ENCODE measurements at places on chromosomes 1 and 21.

- no peak for DNase-seq
These were observed 148.2 kb downstream of the PTPRU start for GRCh38 chr1:29384496-29385015.

- no peak for DNase-seq
These were observed 130.9 kb downstream of the FOXD2 start for GRCh38 chr1:47568763-47569162.

DNA sequence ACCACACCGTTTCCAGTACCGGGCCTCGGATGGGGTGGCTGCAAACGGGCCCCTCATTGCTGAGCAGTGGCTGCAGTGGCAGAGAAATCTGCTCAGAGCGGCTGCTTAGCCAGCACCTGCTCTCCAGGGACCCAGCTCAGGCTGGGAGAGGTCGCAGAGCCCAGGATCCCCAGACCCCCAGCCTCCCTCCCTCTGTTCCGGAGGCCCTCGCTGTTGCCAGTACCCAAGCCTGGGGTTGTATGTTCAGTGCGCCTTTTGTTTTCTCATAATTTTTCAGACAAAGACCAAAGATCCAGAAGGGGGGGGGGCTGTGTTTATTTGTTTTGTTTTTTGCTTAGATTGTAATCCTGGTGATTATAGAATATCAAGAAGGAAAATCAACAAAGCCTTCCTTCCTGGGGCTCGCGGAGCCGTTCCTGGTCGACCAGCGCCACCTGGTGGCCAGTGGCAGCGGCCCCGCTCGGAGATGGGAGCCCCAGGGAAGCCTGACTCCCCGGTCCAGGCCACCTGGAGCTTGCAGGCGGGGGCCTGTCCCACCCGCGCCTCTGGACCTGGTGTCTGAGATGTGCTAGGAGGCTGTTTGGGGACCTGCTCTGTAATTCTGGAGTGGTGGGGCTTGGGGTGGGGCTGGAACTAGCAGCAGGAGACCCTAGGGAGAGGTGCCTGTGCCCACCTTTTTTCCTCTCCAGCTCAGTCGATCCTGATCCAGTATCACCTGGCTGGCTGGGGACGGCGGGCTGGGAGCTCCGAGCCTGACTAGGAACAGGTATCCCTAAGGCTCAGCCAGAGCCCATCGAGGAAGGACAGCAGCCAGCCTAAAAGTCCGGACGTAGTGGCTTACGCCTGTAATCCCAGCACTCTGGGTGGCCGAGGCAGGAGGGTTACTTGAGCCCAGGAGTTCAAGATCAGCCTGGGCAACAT lies 123.9 kb upstream of the VAMP3 start:
- DNase-seq, result peak; percentile 28

DNA sequence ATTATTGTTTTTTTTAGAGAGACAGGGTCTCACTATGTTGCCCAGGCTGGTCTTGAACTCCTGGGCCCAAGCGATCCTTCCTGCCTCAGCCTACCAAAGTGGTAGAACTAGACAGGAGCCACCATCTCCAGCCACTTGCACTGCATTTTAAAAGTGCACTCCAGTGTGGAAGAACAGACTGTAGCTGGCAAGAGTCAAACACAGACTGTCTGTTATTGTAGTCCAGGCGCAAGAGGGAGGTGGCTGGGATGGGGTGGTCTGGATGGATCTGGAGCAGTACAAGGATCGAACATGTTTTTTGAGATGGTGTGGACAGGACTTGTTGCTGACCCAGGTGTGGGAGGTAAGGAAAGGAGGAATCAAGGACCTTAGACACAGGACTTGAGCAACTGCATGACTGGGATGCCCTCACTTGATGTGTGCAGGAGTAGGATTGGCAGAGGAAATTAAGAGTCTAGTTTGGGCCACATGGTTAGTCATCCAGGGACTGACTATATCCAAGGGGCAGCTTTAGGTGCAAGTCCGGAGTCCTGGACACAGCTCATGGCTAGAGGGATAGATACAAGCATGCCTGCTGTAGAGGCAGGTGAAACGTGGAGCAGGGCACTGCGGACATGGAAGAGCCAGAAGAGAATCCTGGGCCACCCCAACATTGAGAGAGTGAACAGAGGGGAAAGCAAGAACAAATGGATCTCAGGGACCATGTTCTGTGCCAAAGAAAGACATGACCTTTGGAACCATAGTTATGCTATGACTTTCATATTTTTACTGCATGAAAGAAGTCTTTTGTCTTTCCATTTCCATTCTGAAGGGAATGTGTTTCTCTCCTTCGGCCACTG lies 42.0 kb downstream of the ELK4 start:
- no peak for DNase-seq

DNA sequence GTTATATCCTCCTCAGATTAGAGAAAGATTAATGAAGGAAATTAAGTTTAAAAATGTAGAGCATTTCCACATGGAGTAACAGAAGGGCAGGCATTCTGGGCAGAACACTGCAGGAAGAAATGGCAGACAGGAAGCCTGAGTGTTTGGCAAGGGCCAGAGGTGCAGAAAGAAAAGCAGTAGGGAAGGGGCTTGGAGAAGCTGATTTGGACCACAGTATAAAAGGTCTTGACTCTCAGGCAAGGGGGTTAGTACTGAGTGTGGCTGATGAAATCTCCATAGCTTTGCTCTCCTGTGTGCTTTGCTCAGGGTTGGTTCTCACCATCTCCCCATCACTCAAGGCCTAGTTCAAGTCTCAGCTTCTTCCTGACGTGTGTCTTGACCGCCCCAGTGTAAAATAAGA lies 80.2 kb downstream of the SLC45A1 start:
- DNase-seq, result no peak

- DNase-seq, result no peak
These were observed 340.4 kb upstream of the VAMP3 start for GRCh38 chr1:7430691-7431090.

GRCh38 chr1:222582099-222582774 lies 7.5 kb downstream of the TAF1A start:
- peak; percentile 26 for DNase-seq

- DNase-seq, result no peak
These were observed 878.5 kb downstream of the USP25 start for GRCh38 chr21:16608209-16608830.

- no peak for DNase-seq
These were observed at the start of gene LDLRAD1 for GRCh38 chr1:54017979-54018378. LDLRAD1 (minus strand) TSS chr1:54018186; CDS start chr1:54018112, 74 bp downstream.

GRCh38 chr1:156754219-156754618 lies 2.7 kb upstream of the HDGF start:
- DNase-seq, result no peak

DNA sequence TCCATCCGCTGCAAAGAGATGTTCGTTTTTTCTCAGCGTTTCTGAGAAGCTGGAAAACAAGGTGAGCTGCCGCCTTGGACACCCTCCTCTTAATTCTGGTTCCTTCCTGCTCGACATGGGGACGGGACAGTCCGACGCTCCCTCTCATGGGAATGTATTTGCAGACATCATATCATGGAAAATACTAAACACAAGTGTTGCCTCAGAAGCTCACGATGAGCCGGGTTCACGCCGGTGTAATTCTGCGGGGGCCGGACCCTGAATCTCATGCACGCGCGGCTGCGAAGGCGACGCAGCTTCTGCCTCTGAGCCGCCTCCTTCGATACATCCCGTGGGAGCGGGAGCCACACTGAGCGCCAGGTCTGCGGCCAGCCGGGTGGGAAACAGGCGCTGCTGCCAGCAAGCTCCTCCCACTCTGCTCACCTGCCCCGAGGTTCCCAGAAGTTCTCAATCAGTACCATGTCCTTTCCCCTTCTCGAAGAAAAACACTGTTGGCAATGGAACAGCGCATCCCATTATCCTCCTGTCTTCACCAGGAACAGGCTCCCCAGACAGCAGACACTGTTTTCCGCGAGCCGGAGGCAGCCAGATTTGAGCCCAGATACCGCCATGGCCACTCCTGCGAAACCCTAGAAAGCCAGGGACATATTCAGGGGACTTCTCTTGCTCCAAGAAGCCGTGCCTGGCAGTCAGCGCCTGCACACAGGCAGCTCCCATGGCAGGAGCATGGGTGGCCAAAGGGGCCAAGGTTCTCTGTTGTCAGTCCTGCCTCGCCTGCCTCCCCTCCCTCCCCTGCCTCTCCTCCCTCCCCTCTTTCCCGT lies 98.0 kb downstream of the WDR4 start:
- DNase-seq, result no peak

GRCh38 chr1:160376525-160377131 lies 9.8 kb downstream of the NHLH1 start:
- DNase-seq, result peak; percentile 29

DNA sequence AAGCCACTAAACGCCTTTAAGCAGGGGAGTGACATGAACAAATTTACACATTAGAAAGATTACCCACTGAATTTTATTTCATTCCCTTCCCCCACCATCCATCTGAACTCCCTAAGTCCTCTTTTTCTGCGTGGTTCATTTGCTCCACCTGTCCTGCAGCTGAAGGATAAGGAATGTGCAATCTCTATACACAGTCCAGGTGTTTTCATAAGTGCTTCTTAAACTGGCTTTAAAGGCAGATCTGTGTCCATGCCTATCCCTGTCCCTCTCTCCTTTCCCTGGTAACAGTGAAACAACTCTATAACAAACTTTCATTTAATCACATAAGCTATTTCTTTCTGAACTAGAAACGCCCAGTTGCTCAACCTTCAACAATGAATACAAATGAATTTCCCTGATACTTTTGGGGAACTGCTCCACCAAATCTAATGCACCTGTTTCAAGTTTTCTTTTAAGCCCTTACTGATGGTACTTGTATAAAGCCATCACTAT lies 8.4 kb downstream of the GSTM3 start:
- DNase-seq, result no peak

- DNase-seq, result no peak
These were observed 48.9 kb upstream of the PTGFR start for GRCh38 chr1:78441921-78442320.

DNA sequence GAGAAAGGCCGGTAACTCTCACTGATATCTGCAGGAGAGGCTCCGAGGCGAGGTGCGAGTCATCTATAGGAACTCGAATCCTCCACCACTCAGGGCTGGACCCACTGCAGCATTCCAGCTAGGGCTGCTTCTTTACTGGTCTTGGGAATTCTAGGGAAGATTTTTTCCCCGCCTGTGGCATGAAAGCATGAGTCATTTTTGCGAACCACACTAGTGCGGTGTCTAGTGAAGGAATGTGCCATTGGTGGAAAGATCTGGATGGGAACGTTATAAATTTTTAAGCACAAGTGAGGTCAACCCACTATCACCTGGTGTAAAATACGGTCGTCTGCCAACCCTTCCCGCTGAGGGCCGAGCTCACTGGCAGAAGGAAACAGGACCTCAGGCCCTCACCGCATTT lies 49.7 kb downstream of the SYF2 start:
- no peak for DNase-seq

DNA sequence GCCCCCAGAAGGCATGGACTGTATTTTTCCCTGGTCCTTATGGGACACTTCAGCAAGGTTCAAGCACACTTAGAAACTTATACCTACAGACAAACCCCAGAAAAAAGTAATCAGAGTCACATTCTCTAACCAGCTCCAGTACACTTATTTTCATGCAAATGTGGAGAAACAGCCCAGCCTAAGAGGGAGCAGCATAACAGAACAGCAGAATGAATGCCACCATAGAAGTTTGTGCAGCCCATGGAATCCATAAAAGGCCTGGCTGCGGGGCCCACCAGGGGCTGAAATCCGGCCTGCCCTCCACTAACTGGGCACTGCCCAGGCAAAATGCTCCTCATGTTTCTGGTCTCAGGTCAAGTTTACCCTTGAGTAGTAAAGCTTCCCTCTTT lies 60.4 kb upstream of the ATP1A1 start:
- DNase-seq, result no peak

- DNase-seq, result no peak
These were observed 5.7 kb downstream of the ACAP3 start for GRCh38 chr1:1302006-1302430.

DNA sequence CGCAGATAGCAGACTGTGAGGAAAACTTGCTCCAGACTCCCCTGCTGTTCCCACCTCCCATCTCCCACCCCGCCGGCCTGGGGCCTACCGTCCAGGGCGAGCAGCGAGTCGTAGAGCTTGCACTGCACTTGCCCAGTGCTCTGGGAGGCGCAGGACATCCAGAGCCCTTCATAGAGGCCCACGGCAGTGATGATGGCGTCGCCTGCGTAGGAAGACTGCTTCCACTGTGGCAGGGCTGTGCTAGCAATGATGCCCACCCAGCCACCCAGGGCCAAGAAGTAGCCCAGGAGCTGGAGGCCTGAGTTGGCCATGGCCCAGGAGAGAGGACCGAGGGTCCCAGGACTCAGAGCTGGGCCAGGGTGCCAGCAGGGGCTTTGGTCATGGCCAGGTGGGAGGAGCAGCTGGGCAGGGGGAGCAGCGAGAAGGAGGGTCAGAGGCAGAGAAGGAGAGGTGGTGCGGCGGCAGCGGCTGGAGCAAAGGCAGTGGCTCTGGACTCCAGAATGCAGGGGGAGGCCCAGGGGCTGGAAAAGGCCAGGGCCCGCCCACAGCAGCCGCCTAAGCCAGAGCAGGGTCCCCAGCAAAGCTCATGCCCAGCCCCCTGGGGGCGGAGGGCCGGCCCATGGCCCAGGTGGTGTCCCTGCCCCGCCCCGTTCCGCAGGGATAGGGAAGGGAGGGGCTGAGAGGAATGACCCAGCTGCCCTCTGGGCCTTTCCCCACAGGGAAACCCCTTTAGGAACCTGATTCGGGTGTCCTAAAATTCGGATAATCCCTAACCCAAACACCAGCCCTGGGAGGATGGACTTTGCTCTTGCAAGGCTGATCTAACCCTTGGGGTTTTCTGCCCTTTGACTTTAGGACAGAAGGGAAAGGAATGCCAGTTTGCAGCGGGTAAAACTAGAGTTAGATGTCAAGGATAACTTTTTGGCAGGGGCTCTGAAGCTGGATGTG lies at the start of gene CLDN19:
CLDN19 (minus strand) TSS at position 484 of the 948 bp plus-strand sequence; CDS start at position 311, 173 bp downstream.
- DNase-seq, result no peak

GRCh38 chr1:160086456-160086892 lies 5.1 kb downstream of the KCNJ9 start:
- DNase-seq, result no peak

DNA sequence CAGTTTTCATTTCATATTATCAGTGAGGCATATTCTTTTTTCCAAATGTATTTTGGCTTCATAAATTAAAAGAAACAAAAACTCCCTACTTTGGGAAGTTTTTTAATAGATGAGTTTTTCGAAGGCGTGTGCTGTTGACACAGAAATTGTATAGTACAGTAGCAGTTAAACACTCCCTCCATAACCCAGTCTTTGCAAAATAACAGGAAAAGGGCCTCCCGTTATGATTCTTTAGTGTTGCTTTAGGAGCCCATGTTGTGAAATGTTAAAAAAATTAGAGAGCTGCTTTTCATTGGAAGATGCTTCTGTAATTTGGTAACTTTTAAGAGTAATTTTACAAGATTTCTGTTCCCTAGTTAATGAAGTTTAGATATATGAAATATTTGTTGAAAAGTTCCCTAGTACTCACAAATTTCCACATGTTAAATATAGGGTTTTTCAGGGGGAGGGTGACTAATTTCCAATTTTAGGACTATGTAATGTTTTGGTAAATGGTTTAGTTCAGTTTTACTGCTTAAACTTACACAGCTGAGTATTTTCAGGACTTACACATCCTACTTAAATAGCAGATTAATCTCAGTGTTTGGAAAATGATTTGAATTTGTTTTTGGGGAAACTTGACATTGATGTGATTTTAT lies 2.0 kb downstream of the CAMSAP2 start:
- DNase-seq, result no peak

Measured in SW 1271 (cell line).